Mesothelial cell of epicardium (in vitro differentiated cells): ENCODE measurements at places on chromosomes 4 and X.

- no peaks in the 10 kb centered on the region for H3K36me3 ChIP-seq
- DNase-seq = no peak
- no peaks in the 10 kb centered on the region for H3K27me3 ChIP-seq
- no peaks in the 10 kb centered on the region for H3K4me1 ChIP-seq
- H3K4me3 ChIP-seq = no peak overlapping the region
Measured at GRCh38 chrX:69307756-69308155, 142.5 kb upstream of the PJA1 start.

DNA sequence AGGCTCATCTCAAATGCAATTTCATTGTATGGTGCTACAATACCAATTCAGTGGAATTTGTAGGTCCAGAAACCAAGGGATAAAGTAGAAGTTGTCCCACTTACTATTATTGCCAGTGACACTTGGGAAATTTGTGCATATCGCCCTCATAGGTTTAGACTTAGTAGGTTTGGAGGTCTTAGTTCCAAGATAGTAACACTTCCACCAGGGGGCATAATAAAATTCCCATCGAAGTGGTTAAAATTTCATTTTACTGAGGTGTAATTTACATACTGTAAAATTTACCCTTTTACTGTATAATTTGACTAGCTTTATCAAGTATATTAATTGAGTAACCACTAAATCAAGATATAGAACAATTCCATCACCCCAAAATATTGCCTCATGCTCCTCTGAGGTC, 174.6 kb downstream of the INPP4B start:
- H3K27ac ChIP-seq = no peak overlapping the region
- H3K4me3 ChIP-seq = no peak overlapping the region
- H3K4me1 ChIP-seq = no peaks in the 10 kb centered on the region

DNA sequence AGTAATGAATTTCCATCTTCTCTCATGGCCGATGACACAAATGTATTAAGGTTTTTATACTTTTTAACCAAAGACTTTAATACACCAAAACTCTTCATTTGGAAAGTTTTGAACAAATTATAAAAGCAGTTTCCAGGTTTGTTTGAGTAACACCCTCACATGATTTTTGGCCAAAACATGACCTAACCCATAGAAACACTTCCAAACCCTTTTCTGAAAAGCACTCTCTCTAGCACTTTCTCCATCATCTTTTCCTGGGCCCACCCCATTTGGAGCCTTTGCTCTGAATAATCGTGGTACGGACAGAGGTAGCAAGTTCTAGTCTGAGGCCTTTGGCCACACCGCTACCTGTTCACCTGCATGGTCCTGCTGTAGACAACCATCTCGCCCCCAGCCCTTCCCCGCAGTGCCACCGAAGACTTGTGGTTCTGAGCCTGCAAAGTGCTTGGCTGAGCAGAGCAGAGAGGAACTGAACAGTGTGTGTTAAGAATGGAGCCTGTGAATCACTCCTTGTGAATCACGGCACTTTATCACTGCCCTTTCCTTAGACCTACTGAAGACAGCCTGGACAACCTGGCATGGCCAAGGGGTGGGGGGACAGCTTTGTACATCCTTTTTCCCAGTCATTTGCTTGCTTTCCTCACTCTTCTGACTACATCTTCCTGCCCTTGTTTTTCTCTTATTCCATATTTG, 181.8 kb downstream of the PTTG2 start:
- peaks cover 30% of the 10 kb centered on the region for H3K36me3 ChIP-seq
- H3K27ac ChIP-seq = no peak overlapping the region
- peaks cover 3% of the 10 kb centered on the region for H3K27me3 ChIP-seq
- DNase-seq = no peak
- H3K4me1 ChIP-seq = peaks cover 2% of the 10 kb centered on the region
- H3K4me3 ChIP-seq = no peak overlapping the region

DNA sequence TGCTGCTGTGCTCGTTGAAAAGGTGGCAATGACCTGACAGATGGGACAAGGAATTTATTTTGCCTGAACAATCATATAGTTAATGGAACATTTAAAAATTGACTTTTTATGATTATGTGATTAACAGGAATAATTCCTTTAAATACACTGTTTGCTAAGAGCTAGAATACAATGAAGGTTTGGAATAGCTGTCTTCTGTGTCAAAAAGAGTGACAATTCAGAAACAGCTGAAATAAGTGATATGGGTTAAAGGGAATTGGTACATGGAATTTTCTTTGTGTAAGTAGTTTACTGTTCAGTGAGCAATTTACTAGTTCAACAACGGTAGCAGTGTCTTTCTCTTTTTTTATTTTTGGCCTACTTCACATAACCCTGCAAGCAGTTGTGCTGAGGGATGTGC, 1083.5 kb upstream of the GRID2 start:
- H3K4me3 ChIP-seq = no peak overlapping the region
- H3K27me3 ChIP-seq = no peaks in the 10 kb centered on the region
- H3K36me3 ChIP-seq = no peaks in the 10 kb centered on the region
- H3K27ac ChIP-seq = no peak overlapping the region
- H3K4me1 ChIP-seq = no peaks in the 10 kb centered on the region

- H3K27me3 ChIP-seq = no peaks in the 10 kb centered on the region
- peaks cover 5% of the 10 kb centered on the region for H3K4me1 ChIP-seq
- no peak for DNase-seq
- H3K4me3 ChIP-seq = no peak overlapping the region
Measured at GRCh38 chr4:1239950-1240307, 9.0 kb downstream of the CTBP1 start.

GRCh38 chr4:6297266-6297815, 27.7 kb downstream of the WFS1 start:
- no peak overlapping the region for H3K27ac ChIP-seq
- no peaks in the 10 kb centered on the region for H3K27me3 ChIP-seq
- no peak overlapping the region for H3K4me3 ChIP-seq
- peaks cover 30% of the 10 kb centered on the region for H3K36me3 ChIP-seq
- no peak for DNase-seq
- no peaks in the 10 kb centered on the region for H3K4me1 ChIP-seq

DNA sequence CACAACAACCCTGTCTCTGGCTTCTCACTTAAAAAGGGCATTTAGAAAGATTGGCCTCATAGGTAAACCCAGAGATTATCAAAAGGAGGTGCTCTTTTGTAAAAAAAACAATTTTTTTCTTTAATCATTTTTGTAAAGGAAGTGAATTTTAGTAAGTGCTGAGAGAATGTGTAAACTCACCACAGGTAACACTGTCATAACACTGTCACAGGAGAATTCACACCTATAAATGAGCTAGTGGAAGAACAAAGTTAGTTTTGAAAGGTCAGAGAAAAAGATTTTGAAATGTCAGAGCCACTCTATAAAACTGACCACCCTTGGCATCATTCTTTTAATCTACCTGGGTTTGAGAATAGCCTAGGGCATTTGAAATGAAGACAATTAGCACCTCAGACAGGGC, 3.3 kb upstream of the SH2D1A start:
- no peaks in the 10 kb centered on the region for H3K36me3 ChIP-seq
- no peak for DNase-seq
- peaks cover 1% of the 10 kb centered on the region for H3K4me1 ChIP-seq

- H3K27me3 ChIP-seq = no peaks in the 10 kb centered on the region
- no peaks in the 10 kb centered on the region for H3K4me1 ChIP-seq
- no peaks in the 10 kb centered on the region for H3K36me3 ChIP-seq
- H3K27ac ChIP-seq = no peak overlapping the region
- H3K4me3 ChIP-seq = no peak overlapping the region
Measured at GRCh38 chrX:147342197-147342596, 527.7 kb upstream of the CXorf51A start.

GRCh38 chrX:155434906-155435743, 23.3 kb downstream of the F8A3 start:
- H3K27ac ChIP-seq = no peak overlapping the region
- no peak overlapping the region for H3K4me3 ChIP-seq
- no peaks in the 10 kb centered on the region for H3K4me1 ChIP-seq
- peaks cover 2% of the 10 kb centered on the region for H3K36me3 ChIP-seq
- H3K27me3 ChIP-seq = no peaks in the 10 kb centered on the region

GRCh38 chr4:174406383-174406782, 115.9 kb downstream of the HPGD start:
- H3K27ac ChIP-seq = no peak overlapping the region
- DNase-seq = no peak
- peaks cover 2% of the 10 kb centered on the region for H3K36me3 ChIP-seq
- peaks cover 36% of the 10 kb centered on the region for H3K4me1 ChIP-seq

DNA sequence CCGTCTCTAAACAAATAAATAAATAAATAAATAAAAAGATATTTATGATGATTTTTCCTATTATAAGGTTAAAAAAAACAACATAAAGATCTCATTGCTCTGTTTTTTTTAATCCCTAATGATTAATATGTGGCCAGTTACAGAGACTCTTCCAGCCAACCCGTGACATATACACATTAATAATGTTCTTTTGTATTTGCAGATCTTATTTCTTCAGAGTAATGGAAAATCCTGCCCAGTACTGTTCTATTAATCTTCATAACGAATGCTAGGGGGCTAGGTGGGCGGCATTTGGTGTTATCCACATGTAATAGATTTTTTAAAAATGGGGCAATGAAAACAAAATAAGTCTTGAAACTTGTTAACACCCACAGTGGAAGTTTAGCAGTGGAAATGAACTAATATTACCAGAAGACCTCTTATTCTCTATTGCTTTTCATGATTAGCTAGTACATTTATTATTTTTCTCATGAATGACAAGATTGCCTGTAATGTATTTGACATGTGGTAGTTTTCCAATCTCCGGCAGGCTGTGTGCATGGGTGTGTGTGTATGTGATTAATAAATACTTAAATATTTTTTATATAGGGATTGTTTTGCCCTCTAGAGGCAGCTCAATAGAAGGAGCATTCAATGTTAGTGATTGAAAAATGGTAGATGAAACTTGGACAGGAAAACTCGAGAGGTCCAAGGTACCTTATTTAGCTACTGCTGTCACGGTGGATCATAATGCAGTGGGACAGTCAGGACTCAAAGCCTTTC, 457.4 kb downstream of the IL1RAPL1 start:
- DNase-seq = no peak
- H3K36me3 ChIP-seq = no peaks in the 10 kb centered on the region
- no peaks in the 10 kb centered on the region for H3K27me3 ChIP-seq

DNA sequence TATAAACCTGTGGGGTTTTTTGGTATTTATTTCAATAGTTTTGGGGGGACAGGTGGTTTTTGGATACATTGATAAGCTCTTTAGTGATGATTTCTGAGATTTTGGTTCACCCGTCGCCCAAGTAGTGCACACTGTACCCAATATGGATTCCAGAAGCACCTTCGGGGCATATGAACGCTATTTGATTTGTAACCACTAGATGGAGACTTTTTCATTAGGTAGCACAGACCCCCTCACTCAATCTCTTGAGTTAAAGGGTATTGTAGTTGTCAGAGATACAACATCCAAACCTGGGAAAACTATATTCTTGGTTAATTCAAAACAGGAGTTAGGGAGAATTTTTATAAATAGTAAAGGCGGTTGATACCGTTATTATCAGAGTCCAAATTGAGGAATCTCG, 79.8 kb downstream of the SPANXN3 start:
- H3K36me3 ChIP-seq = no peaks in the 10 kb centered on the region
- no peaks in the 10 kb centered on the region for H3K27me3 ChIP-seq
- no peak overlapping the region for H3K4me3 ChIP-seq
- H3K4me1 ChIP-seq = no peaks in the 10 kb centered on the region
- no peak overlapping the region for H3K27ac ChIP-seq

- H3K36me3 ChIP-seq = no peaks in the 10 kb centered on the region
- DNase-seq = no peak
- H3K27ac ChIP-seq = no peak overlapping the region
- H3K27me3 ChIP-seq = no peaks in the 10 kb centered on the region
- H3K4me3 ChIP-seq = no peak overlapping the region
Measured at GRCh38 chrX:122869171-122869570, 314.9 kb upstream of the GRIA3 start.

- DNase-seq = no peak
- H3K4me1 ChIP-seq = no peaks in the 10 kb centered on the region
- no peaks in the 10 kb centered on the region for H3K27me3 ChIP-seq
- H3K4me3 ChIP-seq = no peak overlapping the region
Measured at GRCh38 chrX:121831601-121832000, 784.2 kb downstream of the GLUD2 start.
